ENCODE measurements at places on chromosomes 4 and X.

DNA sequence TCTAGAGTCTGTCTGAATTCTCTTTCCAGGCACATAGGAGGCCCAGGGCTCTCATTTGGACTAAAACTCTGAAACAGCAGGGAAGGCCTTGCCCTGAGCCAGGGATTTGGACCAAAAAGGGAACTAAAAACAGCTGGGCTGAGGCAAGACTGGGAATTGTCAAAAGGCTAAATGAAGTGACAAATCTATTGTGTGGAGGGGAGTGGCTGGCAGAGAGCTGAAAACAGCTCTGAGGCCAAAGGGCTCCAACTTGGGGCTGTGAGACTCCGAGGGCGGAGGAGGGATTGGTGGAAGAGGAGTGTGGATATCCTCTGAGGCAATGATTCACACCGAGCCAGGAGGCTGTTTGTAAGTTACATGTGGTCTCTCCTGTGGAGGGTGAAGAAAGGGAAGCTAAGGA lies 63.2 kb downstream of the PHEX start:
- DNase-seq = no peak

DNA sequence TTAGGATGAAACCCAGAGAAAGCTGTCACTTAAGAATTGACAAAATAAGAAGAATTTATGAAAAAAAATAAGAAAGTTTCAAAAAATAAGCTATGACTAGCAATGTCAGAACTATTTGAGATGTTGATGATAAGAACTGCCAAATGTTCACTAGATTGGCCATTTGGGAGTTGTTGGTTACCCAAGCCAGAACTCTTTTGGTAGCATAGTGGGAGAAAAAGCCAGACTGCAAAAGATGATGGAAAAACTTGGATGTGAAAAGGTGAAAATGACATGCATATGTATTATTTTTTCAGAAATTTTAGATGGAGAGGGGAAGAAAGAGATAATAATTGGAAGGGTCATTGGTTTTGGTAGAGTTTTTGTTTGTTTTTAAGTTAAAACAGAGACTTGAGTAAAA lies 397.2 kb upstream of the ATOH1 start:
- no peak for DNase-seq

DNA sequence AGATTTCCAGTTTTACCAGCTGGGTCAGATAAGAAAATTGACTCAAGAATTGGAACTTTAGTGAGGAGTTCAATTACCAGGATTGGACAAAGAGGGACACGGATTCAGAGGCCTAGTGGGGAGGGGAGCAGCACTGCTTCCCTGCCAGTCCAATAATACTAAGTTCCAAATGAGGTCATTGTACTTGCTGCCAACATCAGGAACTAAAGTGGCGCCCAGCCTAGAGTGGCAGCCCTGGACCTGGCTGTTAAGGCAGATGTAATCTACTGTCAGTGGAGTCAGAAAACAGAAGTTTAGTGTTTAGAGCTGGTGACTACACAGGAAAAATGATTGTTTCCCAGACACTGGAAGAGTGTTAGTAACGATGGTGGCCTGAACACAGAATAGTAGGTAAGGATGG lies 42.7 kb upstream of the RAPGEF2 start:
- no peak for DNase-seq

DNA sequence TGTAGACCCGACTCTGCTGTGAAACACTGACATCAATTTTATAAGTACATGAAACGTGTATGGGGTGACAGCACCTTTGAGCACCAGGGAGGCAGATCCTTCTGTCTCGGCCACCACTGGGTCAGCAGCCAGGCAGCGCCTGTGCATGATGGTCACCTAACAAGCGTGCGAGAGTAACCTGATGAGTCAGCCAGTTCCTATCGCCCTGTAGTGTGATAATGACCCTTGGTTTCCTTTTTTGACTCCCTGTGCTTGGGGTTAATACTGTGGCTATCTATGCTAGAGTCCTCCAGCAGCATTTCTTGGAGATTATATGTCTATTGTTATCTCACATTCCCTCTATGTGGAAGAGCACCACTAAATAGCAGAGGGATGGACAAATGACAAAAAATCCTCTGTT lies 101.6 kb downstream of the NPNT start:
- DNase-seq = no peak

- DNase-seq = no peak
These were observed 42.4 kb downstream of the TSPAN5 start for GRCh38 chr4:98615991-98616390.

GRCh38 chr4:78585633-78586032 lies 34.1 kb downstream of the ANXA3 start:
- DNase-seq = no peak

DNA sequence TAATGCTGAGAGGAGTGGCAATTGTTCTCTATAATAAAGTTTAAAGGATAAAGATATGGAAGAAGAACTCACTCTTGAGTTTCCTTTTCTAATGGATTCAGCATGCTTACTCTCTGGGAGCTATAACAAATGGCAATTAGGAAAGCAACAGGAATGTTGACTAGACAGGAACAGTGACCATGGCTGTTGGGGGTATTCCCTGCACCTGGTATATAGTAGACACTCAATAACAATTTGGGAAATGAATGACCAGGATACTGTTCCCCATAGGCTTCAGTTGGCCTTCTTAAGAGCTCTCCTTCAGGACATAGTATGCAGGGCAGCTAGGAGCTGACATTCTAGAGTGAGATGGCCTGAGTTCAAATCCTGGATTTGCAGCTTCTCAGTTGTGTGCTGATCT lies 1.8 kb downstream of the LIMCH1 start:
- DNase-seq = no peak

DNA sequence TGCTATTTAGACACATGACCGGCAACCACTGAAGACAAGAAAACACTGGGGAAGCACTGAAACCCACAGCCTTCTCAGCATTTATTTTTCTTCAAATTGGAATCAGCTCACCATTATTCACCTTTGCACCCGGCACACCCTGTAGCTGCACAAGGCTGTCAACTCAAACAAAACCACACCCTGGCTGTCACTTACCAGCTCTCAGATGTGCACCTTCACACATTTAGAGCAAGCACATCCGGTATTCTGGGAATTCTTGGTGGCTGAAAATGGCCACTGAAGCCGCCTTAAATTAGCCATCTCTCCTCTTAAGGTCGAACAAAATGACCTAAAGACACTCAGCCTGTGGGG lies 5.9 kb downstream of the ZFYVE28 start:
- DNase-seq = no peak

DNA sequence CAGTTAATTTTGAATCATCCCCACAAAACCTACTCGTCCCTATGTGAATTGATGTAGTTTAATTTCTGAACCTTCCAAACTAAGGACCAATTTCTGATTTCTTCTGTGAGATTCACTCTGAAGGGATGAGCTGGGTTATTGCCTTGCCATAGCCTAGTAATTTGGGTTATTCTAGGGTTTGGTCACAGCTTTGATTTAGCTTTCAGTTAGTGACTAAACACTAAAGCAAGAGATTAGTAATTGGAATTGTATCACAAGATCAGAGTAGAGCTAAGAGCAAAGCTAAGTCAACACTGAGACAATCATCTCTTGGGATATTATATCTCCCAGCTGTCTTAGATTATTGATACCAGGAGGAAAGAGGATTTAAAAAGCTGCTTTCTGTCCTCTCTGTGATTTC lies 588.0 kb downstream of the CCSER1 start:
- no peak for DNase-seq

DNA sequence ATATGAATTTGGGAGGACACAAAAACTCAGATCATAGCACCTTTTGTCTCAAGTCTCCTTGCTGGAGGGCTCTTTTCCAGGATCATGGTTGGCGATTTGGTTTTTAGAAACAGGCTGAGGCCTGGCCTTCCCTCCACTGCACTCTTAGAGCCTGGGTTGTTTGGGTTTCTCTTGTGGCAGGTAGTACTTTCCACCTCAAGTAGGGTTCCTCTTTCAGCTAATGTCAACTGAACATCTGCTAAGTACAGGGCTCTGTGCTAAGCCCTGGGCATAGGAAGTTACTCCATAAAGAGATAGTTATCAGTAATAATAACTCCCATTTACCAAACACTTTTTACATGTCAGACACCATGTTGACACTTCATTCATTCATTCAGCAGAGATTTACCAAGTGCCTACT lies 28.2 kb upstream of the APLN start:
- DNase-seq = no peak

- DNase-seq = no peak
These were observed 469.2 kb upstream of the DIPK2B start for GRCh38 chrX:45669715-45670340.

DNA sequence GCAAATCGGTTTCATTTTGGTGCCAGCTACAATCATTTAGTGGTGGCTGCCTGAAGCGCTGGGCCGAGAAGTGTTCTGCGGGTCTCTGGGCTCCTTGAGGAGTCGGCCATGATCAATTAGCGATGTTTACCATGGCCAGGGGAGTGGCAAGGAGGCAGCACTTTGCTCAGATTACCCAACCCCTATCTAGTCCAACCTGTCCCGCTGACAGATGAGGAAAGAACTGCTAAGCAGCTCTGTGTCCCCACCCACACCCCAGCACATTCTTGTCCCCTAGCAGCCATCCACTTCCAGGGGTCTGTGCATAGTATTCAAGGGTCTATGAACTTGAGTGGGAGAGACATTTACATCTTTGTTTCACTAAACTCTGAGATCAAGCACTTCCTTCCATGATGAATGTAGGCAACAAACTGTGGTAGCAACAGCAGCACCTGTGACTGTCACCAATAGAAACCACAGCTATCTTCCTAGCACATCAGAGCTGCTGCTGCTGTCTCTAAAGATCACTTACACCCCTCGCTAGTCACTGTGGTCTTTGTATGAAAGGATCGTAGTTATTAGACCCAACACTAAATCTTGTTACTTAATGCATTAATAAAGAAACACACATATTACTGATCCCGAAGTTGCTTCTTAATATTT lies 331.6 kb downstream of the BCOR start:
- no peak for DNase-seq

GRCh38 chrX:22237479-22237878 lies 35.2 kb upstream of the CBLL2 start:
- no peak for DNase-seq

- DNase-seq = no peak
These were observed 2.9 kb downstream of the MSANTD1 start for GRCh38 chr4:3251691-3252479.

GRCh38 chr4:23297327-23297726 lies 592.5 kb downstream of the PPARGC1A start:
- no peak for DNase-seq

- DNase-seq = no peak
These were observed 73.1 kb downstream of the MTHFD2L start for GRCh38 chr4:74230902-74231499.

- no peak for DNase-seq
These were observed 10.8 kb downstream of the CLCN4 start for GRCh38 chrX:10167573-10167972.

DNA sequence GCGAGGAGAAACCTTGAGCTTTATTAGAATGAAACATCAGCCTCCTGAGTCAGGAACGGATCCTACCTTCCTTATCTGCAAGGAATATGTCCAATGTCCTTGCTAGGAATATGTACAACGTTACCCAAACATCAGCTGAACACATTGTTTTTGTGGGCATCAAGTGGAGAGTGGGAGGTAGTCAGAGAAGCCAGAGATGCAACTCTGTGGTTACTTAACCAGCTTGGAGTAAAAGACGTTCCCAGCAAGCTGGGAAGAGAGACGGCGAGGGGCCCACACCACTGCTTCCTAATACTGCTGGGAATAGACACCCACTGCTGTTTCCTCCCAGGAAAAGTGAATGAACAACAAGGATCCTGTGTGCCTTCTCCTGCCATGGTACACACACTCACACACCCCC lies 74.4 kb upstream of the PLAC1 start:
- no peak for DNase-seq

DNA sequence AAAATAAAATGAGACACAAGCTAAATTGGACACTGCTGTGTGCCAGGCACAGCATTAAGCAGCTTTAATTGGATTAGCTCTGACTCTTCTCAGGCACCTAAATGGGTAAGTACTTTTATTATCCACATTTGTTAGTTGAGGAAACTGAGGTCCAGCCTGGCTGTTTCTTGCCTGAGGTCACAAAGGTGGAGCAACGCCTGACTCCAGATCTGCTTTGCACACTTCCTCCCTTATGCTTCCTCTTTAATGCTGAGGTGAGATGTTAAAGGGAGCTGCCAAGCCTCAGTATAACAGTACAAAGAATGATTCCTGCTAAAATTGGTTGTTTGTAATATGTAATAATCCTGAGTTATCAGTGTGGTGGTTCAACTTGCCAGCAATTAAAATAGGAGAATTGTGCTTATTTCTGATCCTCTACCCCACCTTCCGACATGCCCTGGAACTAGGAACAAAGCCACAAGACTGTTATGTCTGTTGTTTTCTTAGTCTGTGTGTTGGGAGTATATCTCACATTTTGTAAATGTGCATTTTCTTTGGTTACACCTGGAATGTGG lies 74.4 kb downstream of the AFF1 start:
- DNase-seq = no peak

- no peak for DNase-seq
These were observed 1248.8 kb downstream of the ADGRL3 start for GRCh38 chr4:62448911-62449310.

DNA sequence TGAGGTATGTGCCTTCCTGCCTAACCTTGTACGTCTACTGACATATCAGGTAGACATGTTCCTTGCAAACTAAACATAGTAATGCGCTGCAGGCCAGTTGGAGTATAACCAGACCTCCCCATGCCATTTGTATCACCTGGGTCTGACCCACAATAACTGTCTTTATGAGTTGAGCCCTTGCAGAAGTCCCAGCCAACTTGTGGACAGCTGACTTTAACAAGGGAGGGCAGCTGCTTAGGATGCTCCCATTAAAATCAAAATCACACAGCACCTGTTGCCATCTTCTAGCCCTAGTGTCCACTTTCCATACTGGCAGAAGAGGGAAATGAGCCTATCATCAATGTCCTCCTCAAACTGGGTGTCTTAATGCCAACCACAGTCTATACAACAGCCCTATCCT lies 41.6 kb downstream of the KANTR start:
- DNase-seq = no peak

- DNase-seq = no peak
These were observed 3.2 kb upstream of the UXT start for GRCh38 chrX:47662144-47662657.

GRCh38 chr4:36255577-36255976 lies 11.3 kb upstream of the ARAP2 start:
- DNase-seq = no peak

DNA sequence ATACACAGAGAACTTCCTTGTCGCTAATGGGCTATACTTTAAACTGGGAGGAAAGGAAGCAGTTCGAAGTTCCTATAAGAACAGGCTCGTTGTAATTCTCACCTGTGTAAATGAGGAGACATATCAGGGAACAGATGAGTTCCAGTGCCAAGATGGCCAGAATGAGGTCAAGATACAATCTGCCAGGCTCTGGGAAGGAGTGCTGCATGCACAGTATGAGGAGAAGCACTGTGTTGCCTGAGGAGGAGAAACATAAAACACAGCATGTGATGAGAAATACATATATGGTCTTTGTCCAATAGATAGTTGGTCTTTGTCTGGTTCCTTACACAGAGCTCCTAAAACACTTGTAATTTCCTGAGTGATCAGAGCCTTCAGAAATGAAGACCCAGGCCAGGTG lies 24.3 kb downstream of the TMEM192 start:
- no peak for DNase-seq

Measured in NCI-H2029 treated with DMSO at 0.1 percent for 48 hours (cell line).